ENCODE measurements at places on chromosomes 13 and 19.
A peak's percentile ranks its signal among the peaks of the same experiment; 100 is the strongest.

GRCh38 chr19:49415102-49415809, 8.0 kb downstream of the PTH2 start:
- no peak for DNase-seq

- peak; percentile 79 for DNase-seq
Observed at GRCh38 chr19:46863818-46864629, 3.2 kb downstream of the ARHGAP35 start.

- DNase-seq: no peak
Observed at GRCh38 chr13:97005625-97006262, 11.5 kb upstream of the OXGR1 start.

DNA sequence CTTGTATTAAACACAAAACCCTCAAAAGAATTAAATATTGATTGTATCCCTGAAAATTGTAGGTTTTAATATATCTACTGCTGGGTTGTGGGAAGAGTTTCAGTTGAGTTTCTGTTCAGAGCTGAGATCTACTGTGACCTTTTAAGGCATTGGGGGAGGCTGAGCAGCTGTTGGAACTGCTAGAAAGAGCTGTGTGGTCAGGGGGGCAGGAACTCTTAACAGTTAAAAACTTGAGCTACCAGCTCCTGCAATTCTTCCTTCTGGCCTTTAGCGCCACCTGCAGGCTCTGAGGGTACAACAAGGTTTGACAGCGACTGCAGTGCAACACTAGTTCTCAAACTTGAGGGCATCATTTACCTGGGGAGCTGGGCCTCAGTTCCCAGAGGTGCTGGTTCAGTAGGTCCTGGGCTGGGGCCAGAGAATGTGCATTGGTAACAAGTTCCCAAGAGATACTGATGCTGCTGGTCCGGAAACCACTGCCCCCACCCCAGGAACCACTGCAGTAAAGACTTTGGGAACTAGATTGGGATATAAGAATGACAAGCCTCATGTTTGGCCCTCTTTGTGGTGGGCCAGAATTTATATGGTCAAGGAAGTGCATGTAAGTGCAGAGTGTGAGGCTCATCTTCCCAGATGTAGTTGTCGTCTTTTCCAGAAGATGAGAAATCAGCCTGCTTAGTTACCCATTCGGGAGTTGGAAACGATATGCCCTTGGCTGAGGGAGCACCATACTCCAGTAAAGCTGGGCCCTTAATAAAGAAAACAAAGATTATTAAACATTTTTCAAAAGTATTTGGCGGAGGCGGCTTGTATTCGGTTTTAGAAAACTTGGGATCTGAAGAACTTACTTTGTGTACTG, 2.6 kb downstream of the RNASEH2B start:
- peak; percentile 71 for DNase-seq

- DNase-seq: no peak
Observed at GRCh38 chr19:8697671-8698432, 743 bp downstream of the ACTL9 start.

DNA sequence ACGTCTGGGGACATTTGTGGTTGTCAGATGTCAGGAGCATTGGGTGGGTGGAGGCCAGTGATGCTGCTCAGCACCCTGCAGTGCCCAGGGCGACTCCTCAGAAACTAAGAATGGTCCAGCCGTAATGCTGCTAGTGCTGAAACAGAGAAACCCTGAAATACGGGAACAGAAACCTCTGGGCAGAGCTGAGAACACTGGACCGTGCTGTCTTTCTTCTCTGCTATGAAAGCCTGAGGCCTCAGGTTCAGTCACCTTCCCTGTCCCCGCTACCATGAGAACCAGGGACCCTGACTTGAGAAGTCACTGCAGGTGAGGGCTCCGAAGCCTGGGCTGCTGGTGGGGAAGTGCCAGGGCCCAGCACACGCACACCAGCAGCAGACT, 13.4 kb downstream of the CAPS start:
- DNase-seq: no peak

DNA sequence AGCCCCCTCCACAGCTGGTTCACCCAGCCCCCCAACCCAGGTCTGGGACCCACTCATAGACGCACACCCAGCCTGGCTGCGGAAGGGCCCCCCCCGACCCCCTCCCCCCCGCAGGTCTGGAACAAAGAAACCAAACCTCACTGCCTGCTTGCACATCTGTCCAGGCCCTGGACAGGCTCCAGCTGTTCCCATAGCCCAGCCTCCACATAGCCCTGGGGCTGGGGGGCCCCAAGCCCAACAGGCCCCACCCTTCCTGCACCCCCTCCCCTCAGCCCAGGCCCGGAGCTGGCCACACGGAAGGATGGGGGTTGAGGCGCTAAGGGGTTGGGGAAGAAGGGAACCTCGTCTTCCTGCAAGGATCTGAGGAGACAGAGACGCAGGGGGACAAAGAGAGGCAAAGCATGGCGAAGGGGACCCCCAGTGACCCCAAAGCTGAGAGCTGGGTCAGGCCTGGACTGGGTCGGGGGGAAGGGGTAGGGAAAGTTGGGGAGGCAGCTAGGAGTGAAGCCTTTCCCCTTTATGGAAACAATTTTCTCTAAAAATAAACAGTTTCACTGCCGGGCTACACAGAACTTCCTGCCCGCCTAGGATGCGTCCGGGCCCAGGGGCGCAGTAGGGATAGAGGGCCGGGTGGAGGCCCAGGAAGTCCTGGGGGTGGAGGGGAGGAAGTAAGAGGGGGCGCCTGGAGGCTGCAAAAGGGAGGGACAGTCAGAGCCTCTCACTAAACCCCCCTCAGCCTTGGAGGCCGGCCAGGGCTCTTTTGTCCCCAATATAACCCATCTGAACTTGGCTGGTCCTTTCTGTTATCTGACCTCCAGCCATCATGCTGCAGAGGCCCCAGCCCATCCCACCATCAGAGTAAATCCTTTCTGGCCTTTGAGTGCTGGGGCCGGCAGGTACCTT, 2.4 kb downstream of the KANK2 start:
- no peak for DNase-seq

- no peak for DNase-seq
Observed at GRCh38 chr13:102901056-102901455, 55.2 kb downstream of the ERCC5 start.

DNA sequence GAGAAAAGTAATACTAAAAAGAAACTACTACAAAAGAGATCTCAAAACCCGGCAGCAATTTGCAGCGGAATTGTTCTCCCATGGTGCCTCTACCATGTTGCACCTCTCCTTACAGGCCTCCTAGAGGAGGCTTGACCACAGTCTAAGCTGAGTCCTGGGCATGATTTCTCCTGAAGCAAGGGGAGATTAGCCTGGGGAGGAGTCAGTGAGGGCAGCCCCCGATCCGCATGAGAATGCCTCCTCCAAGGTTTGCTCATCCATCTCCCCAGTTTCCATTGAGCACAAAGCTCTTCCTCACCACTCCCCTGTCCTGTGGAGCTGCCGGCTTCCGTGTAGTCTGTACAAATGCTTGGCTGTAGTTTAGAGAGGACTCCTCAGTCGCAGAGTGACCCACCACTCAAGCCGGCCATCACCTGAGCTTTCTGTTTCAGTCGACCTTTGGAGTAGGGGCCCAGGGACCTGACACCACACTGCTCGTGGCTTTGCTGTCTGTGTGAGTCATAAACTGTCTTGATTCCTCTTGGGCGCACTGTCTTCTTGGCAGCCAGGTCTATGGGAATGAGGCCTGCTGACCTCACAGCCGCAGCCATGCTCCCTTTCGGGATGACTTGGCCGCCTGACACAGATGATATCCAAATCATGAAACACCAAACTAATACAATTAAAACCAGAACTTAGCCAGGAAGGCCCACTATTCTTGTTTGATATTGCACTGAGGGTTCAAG, 72.3 kb downstream of the C1QTNF9 start:
- DNase-seq: no peak
